ENCODE measurements at places on chromosomes 5 and 9.

DNA sequence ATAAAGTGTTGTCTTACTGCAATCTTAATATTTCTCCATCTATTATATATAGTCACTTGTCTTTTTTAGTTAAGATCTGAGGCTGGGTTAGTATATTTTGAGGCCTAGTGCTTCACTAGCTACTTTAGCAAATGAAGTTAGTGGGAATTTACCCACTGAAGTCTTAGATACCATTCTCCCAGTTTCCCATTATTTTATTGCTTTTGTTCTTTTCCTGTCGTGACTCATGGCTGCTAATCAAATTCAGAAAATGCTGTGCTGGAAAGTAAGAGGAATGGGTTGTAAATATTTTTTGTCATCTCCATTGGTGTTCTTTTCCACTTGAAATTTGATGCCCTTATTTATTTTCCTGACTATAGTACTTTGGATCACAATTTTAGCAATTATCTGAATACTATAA, 14.2 kb downstream of the TCERG1 start:
- DNase-seq, result no peak

DNA sequence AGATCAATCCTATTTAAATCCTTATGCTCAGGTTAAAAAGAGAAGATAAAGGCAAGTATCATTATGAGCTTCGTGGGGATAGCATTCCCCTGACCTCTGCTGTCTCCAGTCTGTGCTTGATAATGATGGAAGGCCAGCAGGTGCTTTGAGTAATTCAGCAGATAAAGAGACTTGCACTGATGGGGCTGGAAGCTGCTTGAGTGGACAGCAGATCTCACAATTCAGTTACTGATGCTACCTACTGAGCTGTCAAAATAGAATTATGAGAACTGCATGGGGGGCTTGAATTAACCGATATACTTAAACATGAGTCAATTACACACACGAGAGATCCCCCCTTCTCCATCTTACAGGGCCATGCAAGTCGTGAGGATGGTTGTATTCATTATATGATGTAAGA, 107.7 kb upstream of the GPR151 start:
- no peak for DNase-seq

DNA sequence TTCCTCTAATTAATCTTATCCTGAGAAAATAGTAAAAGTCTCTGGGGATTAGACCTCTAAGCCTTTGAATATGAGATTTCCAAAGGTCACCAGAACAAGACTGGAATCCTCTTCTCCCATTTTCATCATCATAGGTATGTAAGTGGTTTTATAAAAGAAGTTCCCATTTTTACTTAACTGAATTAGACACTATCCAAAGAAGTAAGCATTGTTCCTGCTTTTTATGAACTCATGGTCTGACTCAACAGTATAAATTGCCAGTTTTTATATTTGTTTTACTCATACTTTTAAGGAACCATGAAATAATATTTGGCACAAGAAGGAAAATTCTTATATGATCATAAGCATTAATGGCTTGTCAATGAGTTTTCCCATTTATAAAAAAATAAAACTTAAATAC, 167.1 kb upstream of the ADRA1B start:
- no peak for DNase-seq

GRCh38 chr9:77885104-77885672, 146.4 kb downstream of the GNAQ start:
- DNase-seq, result no peak

GRCh38 chr9:107975426-107976010, 485.9 kb upstream of the KLF4 start:
- DNase-seq, result no peak

GRCh38 chr9:113858282-113858681, 17.8 kb upstream of the ZNF618 start:
- DNase-seq, result no peak

GRCh38 chr5:120457839-120458507, 6.1 kb upstream of the PRR16 start:
- DNase-seq, result no peak

- DNase-seq, result no peak
These were observed 44.8 kb upstream of the SLC1A3 start for GRCh38 chr5:36561601-36562000.

DNA sequence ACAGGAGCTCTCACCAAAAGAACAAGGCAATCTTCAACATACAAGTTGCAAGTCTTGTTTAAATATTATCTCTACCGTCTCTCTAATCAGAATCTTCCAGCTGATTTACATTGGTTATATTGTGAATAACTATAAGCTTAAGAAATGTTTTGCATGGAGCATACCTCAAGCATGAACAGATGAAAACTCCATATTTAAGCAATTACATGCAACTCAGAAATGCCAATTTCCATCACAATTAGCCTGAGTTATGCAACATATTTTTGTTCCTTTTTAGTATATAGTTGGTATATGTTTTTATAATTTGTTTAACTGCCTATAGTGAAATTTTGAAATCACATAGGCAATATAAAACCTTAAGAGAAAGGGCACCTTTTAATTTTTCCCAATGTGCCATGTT, 142.5 kb downstream of the DENND1A start:
- DNase-seq, result no peak

- no peak for DNase-seq
These were observed 94.7 kb upstream of the ANKRD55 start for GRCh38 chr5:56327809-56328208.

DNA sequence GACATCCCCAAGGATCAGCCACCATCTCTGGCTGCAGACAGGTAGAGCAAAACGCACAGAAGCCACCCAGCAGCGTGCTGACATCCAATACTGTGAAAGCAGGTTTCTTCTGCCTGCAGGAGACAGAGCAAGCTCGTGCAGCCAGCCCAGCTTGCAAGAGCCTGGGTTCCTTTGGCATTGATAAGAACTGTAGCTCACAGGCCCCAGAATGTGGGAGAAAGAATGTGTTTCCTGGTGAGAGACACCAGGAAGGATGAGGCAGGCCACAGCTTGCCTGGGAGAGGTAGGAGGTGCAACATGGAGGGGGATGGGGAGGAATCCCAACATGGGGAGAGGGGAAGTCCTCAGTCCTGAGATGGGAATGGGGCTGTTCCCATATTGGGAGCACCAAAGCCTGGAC, 34.0 kb upstream of the ARAP3 start:
- DNase-seq, result no peak

All from stimulated activated CD8-positive, alpha-beta memory T cell treated with anti-CD3 and anti-CD28 coated beads, Interleukin-4, amount 100 ng/mL, for 4 hours (primary cell).